ENCODE measurements at places on chromosomes 4 and X.

- no peak for DNase-seq
- no peak overlapping the region for H3K4me3 ChIP-seq
- H3K36me3 ChIP-seq, result no peaks in the 10 kb centered on the region
- no peaks in the 10 kb centered on the region for H3K4me1 ChIP-seq
- no peaks in the 10 kb centered on the region for H3K27me3 ChIP-seq
- H3K27ac ChIP-seq, result no peak overlapping the region
Observed at GRCh38 chr4:114076899-114077570, 97.6 kb upstream of the ARSJ start.

- no peaks in the 10 kb centered on the region for H3K4me1 ChIP-seq
- H3K27ac ChIP-seq, result no peak overlapping the region
- no peaks in the 10 kb centered on the region for H3K36me3 ChIP-seq
- no peaks in the 10 kb centered on the region for H3K27me3 ChIP-seq
Observed at GRCh38 chrX:120512627-120513026, 43.5 kb upstream of the LAMP2 start.

GRCh38 chr4:10504570-10505179 lies 47.4 kb upstream of the ZNF518B start:
- no peak overlapping the region for H3K4me3 ChIP-seq
- no peaks in the 10 kb centered on the region for H3K36me3 ChIP-seq
- H3K27me3 ChIP-seq, result peaks cover 10% of the 10 kb centered on the region
- H3K4me1 ChIP-seq, result peaks cover 5% of the 10 kb centered on the region
- no peak for DNase-seq

DNA sequence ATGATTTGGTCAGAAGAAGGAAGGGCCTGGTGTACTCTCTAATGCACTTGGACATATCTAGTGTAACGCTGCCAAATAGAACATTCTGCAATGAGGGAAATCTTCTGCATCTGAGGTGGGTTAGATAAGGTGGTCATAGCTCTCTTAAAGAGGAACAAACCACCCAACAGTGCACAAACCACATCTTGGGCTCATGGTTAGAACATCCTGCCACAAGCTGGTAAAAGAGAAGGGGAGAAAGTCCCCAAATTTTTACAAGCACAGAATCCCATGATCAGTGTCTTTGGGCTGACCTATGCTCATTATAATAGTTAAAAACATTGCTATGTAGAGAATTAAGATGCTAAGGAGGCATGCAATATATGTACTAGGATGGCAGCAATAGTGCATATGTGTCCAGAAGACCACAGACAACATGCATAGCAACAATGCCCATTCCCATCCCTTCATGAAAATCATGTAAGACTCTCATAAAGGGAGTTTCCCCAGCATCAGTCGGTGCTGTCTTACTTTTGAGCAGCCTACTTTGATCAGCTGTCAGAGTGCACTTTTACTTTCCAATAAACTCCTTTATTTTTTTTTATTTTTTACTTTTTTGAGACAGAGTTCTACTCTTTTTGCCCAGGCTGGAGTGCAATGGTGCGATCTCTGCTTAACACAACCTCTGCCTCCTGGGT lies 99.7 kb upstream of the SLC7A11 start:
- H3K27me3 ChIP-seq, result no peaks in the 10 kb centered on the region
- no peaks in the 10 kb centered on the region for H3K36me3 ChIP-seq
- no peak overlapping the region for H3K4me3 ChIP-seq
- H3K4me1 ChIP-seq, result no peaks in the 10 kb centered on the region
- DNase-seq, result no peak

- H3K27me3 ChIP-seq, result no peaks in the 10 kb centered on the region
- H3K36me3 ChIP-seq, result no peaks in the 10 kb centered on the region
- no peak overlapping the region for H3K4me3 ChIP-seq
- no peak for DNase-seq
Observed at GRCh38 chr4:38609614-38610013, 54.4 kb upstream of the KLF3 start.

- peaks cover 7% of the 10 kb centered on the region for H3K27me3 ChIP-seq
- H3K4me3 ChIP-seq, result no peak overlapping the region
- DNase-seq, result no peak
Observed at GRCh38 chr4:114782415-114783214, 184.0 kb downstream of the UGT8 start.

GRCh38 chr4:108811486-108811885 lies 48.6 kb upstream of the ETNPPL start:
- no peak overlapping the region for H3K4me3 ChIP-seq
- no peak for DNase-seq
- no peaks in the 10 kb centered on the region for H3K36me3 ChIP-seq

- H3K4me3 ChIP-seq, result no peak overlapping the region
- no peaks in the 10 kb centered on the region for H3K4me1 ChIP-seq
- no peak for DNase-seq
- H3K36me3 ChIP-seq, result no peaks in the 10 kb centered on the region
Observed at GRCh38 chr4:25113915-25114904, 46.0 kb downstream of the SEPSECS start.

- no peak overlapping the region for H3K4me3 ChIP-seq
- no peak for DNase-seq
- no peaks in the 10 kb centered on the region for H3K4me1 ChIP-seq
Observed at GRCh38 chr4:620201-620600, 5.2 kb upstream of the PDE6B start.

DNA sequence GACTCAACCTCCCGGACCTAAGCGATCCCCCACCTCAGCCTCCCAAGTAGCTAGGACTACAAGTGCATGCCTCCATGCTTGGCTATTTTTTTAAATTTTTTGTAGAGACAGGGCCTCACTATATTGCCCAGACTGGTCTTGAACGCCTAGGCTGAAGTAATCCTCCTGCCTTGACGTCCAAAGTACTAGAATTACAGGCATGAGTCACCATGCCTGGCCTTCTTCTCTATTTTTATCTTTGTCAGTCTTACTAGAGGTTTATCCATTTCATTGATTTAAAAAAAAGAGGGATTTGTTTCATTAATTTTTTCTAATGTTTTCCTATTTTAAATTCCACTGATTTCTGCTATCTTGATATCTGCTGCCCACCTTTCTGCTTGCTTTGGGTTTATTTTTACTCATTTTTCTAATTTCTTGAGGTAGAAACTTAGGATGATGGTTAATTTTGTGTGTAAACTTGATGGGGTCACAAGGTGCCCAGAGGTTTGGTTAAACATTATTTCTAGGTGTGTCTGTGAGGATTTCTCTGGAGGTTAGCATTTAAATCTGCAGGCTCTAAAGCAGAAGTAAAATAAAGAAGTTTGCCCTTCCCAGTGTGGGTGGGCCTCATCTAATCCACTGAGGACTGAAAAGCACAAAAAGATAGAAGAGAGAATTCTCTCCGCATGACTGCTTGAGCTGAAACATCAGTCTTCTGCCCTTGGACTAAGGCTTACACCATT lies 116.2 kb upstream of the DCLK2 start:
- no peak overlapping the region for H3K27ac ChIP-seq
- H3K4me3 ChIP-seq, result no peak overlapping the region
- H3K4me1 ChIP-seq, result no peaks in the 10 kb centered on the region
- no peaks in the 10 kb centered on the region for H3K36me3 ChIP-seq
- DNase-seq, result no peak
- H3K27me3 ChIP-seq, result peaks cover 5% of the 10 kb centered on the region

- no peak for DNase-seq
- peaks cover 13% of the 10 kb centered on the region for H3K36me3 ChIP-seq
- peaks cover 8% of the 10 kb centered on the region for H3K4me1 ChIP-seq
- no peaks in the 10 kb centered on the region for H3K27me3 ChIP-seq
Observed at GRCh38 chrX:24055043-24055356, 244 bp downstream of the EIF2S3 start.

GRCh38 chr4:170089274-170089667 lies 485 bp downstream of the AADAT start:
- peaks cover 9% of the 10 kb centered on the region for H3K4me1 ChIP-seq
- DNase-seq, result no peak
- H3K4me3 ChIP-seq, result peak overlapping the region; percentile 13
- no peaks in the 10 kb centered on the region for H3K36me3 ChIP-seq
- no peak overlapping the region for H3K27ac ChIP-seq
- H3K27me3 ChIP-seq, result peaks cover 37% of the 10 kb centered on the region

DNA sequence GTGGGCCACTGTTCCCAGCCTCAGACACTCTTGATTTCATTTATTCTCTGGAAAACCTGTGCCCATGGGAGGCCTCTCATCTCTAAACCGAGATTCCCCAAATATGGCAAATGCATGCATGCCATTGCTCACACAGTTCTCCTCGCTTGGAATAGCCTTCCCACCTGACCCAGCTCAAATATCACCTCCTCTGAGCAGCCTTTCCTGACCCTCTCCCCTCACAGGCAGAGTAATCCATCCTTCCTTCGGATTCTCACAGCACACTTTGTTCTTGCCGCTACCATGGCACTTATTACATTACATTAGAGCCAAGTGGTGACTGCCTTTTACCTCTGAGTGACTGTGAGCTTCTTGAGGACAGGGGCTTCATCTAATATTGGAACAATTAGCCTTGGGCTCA lies 209.5 kb downstream of the HS6ST2 start:
- H3K27ac ChIP-seq, result no peak overlapping the region
- H3K36me3 ChIP-seq, result no peaks in the 10 kb centered on the region
- DNase-seq, result no peak
- no peaks in the 10 kb centered on the region for H3K27me3 ChIP-seq
- no peaks in the 10 kb centered on the region for H3K4me1 ChIP-seq
- H3K4me3 ChIP-seq, result no peak overlapping the region

DNA sequence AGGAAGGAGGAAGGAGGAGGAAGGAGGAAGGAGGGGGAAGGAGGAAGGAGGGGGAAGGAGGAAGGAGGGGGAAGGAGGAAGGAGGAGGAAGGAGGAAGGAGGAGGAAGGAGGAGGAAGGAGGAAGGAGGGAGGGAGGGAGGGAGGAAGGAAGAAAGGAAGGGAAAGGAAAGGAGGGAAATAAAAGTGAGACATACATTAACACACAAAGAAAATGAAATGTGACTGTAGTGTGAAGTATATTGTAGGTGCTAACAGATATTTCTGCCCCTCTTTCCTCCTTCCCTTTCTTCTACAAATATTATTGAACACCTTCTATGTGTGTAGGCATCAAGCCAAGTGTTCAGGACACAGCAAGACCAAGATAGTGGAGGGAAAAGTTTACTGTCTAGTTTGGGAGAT lies 26.4 kb upstream of the PROM1 start:
- H3K4me1 ChIP-seq, result no peaks in the 10 kb centered on the region
- peaks cover 11% of the 10 kb centered on the region for H3K27me3 ChIP-seq
- DNase-seq, result no peak
- H3K4me3 ChIP-seq, result no peak overlapping the region

DNA sequence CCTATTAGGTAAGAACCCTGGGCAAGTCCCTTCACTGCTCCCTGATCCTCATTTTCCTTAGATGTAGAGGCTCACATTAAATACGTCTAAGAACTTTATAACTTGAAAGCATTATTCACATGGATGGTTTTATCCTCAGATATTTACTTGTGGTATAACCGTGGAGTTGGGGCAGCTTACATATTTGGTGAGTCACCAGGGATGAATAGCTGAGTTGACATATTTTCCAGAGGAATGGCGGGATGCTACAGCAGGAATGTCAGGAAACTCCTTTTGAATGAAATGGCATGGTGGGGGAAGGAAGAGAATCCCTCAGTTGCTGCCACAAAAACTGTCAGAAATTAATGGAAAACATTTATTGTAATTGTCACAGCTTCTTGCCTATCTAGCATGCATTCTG lies 165.3 kb upstream of the RPS6KA3 start:
- no peak overlapping the region for H3K4me3 ChIP-seq
- no peaks in the 10 kb centered on the region for H3K36me3 ChIP-seq
- H3K27me3 ChIP-seq, result no peaks in the 10 kb centered on the region
- DNase-seq, result no peak
- H3K4me1 ChIP-seq, result peaks cover 24% of the 10 kb centered on the region

DNA sequence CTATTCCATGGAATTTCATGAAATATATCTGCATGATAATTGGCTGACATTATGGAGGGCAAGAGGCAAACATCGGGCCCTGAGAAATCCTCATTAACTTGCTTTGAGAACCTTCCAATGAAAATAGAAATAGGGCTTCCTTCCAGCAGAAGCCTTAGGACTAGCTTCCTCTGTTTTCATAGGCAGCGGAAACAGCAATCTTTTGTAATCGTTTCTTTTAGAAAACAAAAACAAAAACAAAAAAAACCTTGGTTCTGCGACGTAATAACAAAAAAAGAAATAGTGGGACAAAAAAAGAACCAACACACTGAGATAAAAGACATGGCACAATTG lies 62.9 kb downstream of the GEMIN8 start:
- H3K36me3 ChIP-seq, result no peaks in the 10 kb centered on the region
- no peaks in the 10 kb centered on the region for H3K4me1 ChIP-seq
- H3K4me3 ChIP-seq, result no peak overlapping the region
- H3K27ac ChIP-seq, result no peak overlapping the region
- DNase-seq, result no peak

DNA sequence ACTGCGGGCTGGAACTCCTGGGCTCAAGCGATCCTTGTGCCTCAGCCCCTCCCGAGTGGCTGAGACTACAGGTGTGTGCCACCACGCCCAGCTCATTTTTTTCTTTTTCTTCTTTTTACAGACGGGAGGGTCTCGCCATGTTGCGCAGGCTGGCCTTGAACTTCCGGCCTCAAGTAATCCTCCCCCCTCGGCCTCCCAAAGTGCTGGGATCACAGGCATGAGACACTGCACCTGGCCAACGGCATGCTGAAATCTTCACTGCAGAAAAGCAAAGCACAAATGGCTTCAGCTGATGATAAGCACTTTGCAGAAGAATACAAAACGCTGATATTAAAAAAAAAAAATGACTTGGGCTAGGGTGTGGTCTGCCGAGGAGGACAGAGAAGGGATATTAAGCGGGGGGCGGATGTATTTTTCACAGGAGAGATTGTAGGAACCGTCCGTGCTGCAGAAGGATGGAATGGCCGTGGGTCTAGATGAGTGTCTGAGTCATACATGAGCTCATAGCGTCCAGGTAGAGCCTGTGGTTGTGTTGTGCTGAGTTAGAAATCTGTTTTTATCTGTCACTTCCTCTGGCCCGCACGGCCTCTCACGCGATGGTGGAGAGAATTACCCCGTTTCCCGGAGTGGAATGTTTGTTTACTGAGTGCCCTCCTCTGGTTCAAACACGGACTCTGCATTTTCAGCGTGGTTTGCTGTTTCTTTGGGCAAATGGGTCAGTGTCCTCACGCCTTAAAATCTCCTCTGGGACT lies 8.5 kb upstream of the AKAP17A start:
- peak overlapping the region; percentile 59 for H3K4me3 ChIP-seq
- no peaks in the 10 kb centered on the region for H3K36me3 ChIP-seq
- H3K4me1 ChIP-seq, result peaks cover 29% of the 10 kb centered on the region
- peak; percentile 91 for DNase-seq
- H3K27ac ChIP-seq, result peak overlapping the region; percentile 83

DNA sequence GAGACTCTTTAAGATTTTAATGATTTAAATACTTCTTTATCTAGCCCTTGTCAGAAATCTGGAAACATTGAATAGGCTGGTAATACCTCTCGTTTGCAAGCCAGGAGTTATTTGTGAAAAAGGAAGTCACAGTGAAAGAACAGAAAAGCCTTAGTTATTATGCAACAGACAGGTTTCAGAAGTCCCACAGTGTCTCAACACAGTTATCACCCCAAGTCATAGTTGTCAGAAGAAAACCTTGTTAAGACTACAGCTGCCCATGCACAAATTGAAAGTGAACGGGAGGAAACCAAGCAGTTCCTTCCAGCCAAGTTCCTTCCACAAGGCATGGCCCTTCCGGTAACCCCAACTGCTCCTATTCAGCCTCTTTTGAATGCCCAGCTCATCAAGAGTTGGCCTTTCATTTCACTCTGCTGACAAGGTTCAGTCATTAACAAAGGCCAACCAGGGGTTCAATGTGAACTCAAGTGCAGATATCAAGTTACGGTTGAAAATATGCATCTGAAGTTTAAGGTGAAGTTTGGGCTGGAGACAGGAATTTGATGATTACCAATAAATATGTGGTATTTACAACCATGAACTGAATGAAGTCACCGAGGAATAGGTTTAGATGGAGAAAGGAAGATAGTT lies 15.6 kb downstream of the ALPK1 start:
- H3K27me3 ChIP-seq, result no peaks in the 10 kb centered on the region
- DNase-seq, result no peak
- H3K36me3 ChIP-seq, result peaks cover 16% of the 10 kb centered on the region
- no peak overlapping the region for H3K27ac ChIP-seq
- peaks cover 5% of the 10 kb centered on the region for H3K4me1 ChIP-seq
- no peak overlapping the region for H3K4me3 ChIP-seq

All from activated CD4-positive, alpha-beta memory T cell treated with anti-CD3 and anti-CD28 coated beads for 36 hours (primary cell).